ENCODE measurements at places on chromosomes 13 and 19. TPM values are rescaled to one million over a fixed set of nuclear protein-coding genes. Genes with fewer than 3 reads are reported as not detected.

ZNF77 gene
- 7.1 TPM for total RNA-seq

CYP2A6 gene
- not detected for total RNA-seq

PSG3 gene
- total RNA-seq, result 66.1 TPM

LGALS14 gene
- not detected for total RNA-seq

PLVAP gene
- not detected for total RNA-seq

ATXN8OS gene
- total RNA-seq, result not detected

GAS6 gene
- 16.2 TPM for total RNA-seq

OVOL3 gene
- not detected for total RNA-seq

DAZAP1 gene
- 153 TPM for total RNA-seq

UPF3A gene
- total RNA-seq, result 28.3 TPM

PRRG2 gene
- 1.9 TPM for total RNA-seq

C1QTNF9 gene
- not detected for total RNA-seq

CLDN10 gene
- total RNA-seq, result not detected

CGB1 gene
- total RNA-seq, result not detected

GJB6 gene
- total RNA-seq, result not detected

PSG5 gene
- total RNA-seq, result 73.3 TPM

KASH5 gene
- not detected for total RNA-seq

GPR4 gene
- total RNA-seq, result 0.14 TPM

CCDC106 gene
- 29.0 TPM for total RNA-seq

PTPRH gene
- 5.2 TPM for total RNA-seq

ISYNA1 gene
- total RNA-seq, result 359 TPM

ZNF490 gene
- 3.9 TPM for total RNA-seq

CEACAM6 gene
- not detected for total RNA-seq

MEDAG gene
- total RNA-seq, result not detected

MAMSTR gene
- 0.37 TPM for total RNA-seq

ZNF440 gene
- 13.1 TPM for total RNA-seq

SPACA4 gene
- 0.55 TPM for total RNA-seq

LATS2 gene
- 17.8 TPM for total RNA-seq

CBY2 gene
- not detected for total RNA-seq

ZNF554 gene
- total RNA-seq, result 6.1 TPM

CACNG6 gene
- total RNA-seq, result not detected

IFNL3 gene
- total RNA-seq, result not detected

PSPN gene
- total RNA-seq, result 1.4 TPM

SMIM44 gene
- not detected for total RNA-seq

OR10H1 gene
- total RNA-seq, result not detected

Measured in G401 (cell line).